NCI-H1436 (cell line): ENCODE measurements at places on chromosomes 13 and 19.

DNA sequence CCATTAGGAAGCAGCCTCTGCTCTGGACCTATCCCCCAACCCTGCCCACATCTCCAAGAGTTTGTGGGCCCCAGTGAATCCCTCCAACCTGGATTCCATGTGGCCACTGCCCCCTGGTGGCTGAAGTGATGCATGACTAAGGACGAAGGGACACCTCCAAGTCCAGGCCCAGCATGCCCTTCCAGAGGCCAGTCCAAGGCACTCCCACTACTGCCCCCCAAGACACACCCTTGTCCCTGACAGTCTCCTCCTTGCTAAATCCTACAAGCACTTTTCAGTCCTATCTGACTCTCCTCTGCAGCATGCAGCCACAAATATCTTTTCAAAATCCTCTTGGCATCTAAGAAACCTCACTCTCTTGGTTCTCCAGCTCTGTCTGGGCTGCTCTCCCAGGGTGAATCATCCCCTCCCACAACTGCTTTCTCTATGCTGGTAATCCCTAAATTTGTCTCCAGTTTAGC, 33.0 kb downstream of the DEDD2 start:
- DNase-seq, result peak; percentile 85

DNA sequence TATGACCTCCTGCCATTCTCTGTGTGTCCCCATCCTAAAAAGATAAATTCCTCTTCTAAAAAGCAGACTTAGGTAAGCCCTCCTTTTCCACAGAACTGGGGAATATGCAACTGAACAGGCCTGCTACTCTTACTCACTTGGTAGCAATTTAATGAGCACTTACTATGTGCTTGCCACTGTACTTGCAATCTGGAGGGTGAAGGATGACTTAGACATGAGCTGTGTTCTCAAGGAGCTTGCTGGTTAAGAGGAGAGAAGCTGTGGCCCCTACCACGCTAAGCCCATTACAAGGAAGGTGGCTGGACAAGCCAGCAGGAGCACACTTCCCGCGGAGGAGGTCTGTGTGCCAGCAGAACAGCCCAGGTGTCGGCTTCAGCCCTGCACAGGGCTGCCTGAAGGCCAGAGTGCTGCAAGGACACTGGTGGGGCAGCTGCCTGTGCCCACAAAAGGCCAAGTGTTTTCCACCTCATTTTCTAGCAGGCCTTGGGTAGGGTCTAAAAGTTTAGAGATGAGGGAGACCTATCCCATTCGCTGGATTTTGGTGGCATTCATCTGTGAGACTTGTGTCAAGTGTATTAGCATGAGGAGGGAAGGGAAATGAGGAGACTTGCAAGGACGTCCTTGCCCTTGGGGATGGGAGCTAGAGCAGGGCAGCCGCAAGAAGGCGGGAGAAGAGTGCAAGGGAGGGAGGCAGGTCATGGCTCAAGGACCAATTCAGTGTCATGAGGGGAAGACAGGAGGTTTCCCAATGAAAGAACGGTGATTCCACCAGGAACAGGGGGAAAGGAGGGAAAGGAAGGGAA, 52.0 kb downstream of the COL4A1 start:
- DNase-seq, result no peak

DNA sequence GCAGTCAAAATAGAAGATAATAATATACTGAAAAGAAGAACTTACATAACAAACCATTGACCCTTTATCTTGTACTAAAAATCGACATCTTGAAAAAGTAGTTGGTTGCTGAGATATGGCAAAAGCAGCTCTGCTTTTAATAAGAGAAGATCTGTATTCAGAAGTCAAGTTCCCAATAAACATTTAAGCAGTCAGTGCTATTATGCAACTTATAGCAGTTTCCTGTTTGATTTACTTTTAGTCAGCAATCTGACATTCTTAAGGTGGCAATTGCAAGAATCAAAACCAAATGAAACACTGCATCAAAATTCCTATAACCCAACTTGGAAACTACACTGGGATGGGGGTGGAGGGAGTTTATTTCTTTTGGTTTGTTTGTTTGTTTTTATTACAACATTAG, 165.5 kb downstream of the TBC1D4 start:
- no peak for DNase-seq

GRCh38 chr19:47589824-47590223, 16.9 kb upstream of the ZNF541 start:
- DNase-seq, result no peak

DNA sequence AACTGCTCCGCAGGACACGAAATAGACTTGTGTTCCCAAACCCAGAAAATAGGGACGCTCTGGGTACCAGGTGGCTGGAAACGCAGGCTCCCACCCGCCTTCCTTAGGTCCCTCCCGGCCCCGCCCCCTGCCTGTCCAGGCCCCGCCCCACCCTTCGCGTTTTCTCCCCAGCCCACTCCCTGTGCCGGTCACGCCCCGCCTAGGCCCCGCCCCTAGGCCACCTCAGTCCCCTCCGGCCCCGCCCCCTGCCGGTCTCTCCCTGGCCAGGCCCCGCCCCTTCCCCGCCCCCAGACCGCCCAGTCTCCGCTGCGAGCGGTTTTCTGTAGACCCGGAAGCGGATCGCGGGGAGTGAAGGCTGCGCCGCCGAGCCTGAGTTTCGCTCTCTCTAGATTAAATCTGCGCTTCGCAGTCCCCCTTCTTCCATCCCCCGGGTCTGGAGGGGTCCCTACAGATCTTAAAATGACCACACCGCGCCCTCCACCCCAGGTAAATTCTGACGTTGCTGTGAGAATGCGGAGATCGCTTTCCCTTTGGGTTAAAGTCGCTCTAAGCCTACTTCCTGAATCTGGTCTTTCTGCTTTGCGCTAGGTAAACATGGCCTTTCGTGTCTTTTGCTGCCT, 3.7 kb upstream of the ZNF665 start:
- DNase-seq, result peak; percentile 84

DNA sequence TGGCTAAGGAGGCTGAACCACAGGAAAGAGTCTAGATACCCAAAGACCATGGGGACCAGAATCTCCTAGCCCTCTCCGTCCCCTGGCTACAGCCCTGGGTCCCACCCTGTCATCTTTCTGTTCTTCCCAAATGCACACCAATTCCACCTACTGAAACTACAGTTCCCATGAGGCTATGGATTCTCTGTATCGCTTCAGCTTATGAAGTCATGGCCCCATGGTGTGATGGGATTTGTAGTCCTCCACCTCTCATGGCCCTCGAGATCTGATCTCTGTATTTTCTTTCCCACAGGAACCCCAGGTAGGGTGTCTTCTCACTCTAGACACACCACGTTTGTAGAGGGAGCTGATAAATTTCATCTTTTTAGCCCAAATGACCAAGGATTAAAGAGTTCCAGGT, 11.8 kb downstream of the PTPRH start:
- no peak for DNase-seq

GRCh38 chr19:52140032-52140710, 433 bp upstream of the ZNF616 start:
- DNase-seq, result peak; percentile 98

DNA sequence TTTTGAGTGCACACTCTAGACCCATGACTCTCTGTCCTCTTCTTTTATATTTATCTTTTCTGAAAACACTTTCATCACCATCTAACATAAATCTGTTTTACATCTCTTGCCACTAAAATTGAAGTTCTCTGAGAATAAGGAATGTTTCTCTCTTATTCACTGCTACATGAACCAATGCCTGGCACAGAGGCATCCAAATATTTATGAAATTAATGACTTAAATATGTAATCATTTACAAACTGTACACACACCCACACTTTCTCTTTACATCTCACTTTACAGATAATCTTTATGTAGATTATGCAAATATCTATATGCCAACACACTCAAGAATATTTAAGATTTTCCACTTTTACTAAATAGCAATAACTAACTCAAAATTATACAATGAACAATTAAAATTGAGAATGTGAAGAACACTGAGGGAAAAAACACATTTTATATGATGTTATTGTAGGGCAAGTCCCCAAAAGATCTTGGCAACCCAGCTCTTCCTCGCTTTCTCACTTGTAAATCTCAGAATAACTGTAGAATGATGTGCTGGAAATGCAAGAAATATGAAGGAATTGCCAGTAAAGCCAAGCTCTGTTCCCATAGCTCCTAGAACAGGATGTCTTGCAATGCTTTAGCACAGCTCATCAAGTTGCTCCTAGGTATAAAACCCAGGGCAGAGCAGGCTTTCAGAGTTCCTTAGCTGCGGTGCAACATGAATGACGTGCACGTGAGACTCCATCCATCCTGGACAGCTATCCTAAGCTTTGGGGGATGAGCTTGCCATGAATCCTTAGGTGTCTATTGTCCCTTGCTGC, 50.7 kb downstream of the UGGT2 start:
- no peak for DNase-seq
